DMS 273 treated with DMSO at 0.1 percent for 48 hours (cell line): ENCODE measurements at places on chromosomes 11 and 22.

DNA sequence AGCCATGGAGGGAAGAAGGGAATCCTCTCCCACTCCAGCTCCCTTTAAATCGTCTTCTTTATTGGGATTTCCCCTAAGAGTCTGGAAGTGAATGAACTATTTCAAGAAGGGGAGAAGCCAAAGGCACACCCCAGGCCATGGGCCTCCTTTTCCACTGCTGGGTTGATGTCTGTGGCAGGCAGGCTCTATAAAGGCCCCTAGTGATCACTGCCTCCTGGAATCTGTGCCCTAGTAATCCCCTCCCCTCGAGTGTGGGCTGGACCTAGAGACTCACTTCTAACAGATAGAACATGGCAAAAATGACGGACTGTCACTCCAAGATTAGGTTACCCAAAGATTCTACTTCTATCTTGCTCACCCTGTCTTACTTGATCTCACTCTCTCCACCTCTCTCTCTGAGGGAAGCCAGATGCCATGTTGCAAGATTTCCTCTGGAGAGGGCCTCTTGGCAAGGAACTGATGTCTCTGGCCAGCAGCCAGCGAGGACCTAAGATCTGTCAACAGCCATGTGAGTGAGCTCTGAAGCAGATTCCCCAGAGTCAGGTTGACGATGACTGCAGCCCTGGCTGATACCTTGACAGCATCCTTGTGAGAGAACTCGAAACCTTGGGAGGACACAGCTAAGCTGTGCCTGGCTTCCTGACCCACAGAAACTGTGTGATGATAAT is 444.8 kb downstream of the SOX6 start:
- peak; percentile 2 for DNase-seq

DNA sequence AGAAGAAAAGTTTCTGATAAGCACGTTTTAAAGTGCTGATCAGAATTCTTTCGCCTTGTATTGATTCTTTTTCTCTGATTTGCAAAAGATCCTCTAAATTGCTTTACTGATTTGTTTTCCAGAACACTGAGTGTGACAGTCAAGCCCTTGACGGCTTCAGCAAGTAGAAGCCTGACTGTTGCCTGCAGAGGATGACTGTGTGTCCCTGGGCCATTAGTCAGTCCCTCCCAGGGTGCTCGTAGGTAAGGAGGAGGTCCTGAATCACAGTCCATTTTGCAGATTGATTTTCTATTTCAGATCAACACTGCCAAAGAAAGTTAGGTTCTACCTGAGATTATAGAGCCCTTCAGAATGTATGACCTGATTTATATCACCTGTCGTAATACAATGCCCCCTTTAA is 38.6 kb upstream of the POGLUT3 start:
- no peak for DNase-seq

DNA sequence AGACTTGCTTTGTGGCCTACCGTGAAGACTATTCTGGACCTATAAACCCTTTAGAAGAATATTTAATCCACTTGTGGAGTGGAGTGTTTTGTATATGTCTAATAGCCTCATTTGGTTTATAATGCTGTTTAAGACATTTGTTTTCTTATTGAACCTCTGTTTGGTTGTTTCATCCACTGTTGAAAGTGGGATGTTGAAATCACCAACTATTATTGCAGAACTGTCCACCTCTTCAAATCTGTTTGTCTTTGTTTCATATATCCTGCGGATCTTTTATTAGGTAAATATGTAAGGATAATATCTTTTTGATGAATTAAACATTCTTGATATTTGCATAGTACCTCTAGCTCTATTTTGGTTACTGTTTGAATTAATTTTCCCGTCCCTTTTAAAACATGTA is 49.1 kb downstream of the XKR3 start:
- no peak for DNase-seq

- no peak for DNase-seq
Observed at GRCh38 chr11:22976146-22976545, 115.9 kb upstream of the CCDC179 start.

- DNase-seq: no peak
Observed at GRCh38 chr11:89613911-89614310, 96.2 kb upstream of the TRIM77 start.

DNA sequence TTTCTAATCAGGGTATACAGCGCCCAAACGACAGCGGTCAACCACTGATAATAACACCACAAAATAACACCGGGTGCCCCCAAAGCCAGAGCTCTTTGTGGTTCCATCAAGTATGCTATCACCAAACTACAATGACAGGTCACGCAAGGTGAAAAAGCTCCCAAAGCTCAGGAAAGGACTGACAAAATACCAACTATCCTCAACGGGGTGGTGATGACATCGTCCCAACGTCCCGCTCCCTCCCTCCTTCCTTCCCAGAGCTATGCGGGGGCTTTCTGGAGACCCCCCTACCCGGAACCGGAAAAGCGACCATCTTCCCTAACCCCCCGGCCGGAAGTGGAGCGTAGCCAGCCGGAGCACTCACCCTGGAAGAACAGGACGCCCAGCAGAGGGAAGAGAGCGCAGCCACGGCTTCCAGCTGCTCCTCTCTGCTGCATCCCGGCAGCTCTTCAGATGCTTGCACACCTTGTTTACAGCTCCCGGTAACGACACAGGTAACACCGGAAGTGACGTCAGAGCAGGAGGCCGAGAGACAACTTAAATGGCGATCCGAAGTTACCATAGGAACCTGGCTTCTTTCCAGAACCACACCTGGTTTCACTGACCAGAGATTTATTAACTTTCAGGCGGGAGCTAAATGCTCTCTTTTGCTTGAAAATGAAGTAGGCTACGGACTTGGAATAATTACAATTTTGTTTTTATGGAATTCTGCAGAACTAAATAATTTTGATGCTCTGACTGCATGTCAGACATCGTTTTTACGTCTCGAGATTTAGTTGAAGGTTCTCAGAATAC is at the start of gene MPZL3:
Gene MPZL3, minus strand, starts transcription at position 508 of the 795 bp plus-strand sequence. Its CDS starts 71 bp downstream, at position 437.
- peak; percentile 76 for DNase-seq

DNA sequence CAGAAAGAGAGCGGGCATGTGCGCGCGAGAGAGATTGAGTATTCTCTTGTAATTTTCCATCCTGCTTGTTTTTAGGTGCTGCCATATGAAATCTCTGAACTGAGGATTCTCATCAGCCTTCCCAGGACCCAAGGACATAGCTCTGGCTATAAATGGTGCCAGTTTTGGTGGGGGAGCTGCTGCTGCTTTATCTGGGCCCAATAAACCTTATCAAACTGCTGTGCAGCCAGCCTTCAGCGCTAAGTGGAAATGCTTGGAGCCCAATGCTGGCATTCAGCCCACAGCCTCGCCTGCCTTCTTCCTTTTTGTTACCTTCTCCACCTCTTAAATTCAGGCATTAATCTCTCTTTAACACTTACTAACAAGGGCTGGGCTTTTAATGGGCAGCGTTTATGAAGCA is 2.4 kb upstream of the ZBTB16 start:
- DNase-seq: no peak

- DNase-seq: no peak
Observed at GRCh38 chr11:36340897-36341296, 44.8 kb downstream of the PRR5L start.

DNA sequence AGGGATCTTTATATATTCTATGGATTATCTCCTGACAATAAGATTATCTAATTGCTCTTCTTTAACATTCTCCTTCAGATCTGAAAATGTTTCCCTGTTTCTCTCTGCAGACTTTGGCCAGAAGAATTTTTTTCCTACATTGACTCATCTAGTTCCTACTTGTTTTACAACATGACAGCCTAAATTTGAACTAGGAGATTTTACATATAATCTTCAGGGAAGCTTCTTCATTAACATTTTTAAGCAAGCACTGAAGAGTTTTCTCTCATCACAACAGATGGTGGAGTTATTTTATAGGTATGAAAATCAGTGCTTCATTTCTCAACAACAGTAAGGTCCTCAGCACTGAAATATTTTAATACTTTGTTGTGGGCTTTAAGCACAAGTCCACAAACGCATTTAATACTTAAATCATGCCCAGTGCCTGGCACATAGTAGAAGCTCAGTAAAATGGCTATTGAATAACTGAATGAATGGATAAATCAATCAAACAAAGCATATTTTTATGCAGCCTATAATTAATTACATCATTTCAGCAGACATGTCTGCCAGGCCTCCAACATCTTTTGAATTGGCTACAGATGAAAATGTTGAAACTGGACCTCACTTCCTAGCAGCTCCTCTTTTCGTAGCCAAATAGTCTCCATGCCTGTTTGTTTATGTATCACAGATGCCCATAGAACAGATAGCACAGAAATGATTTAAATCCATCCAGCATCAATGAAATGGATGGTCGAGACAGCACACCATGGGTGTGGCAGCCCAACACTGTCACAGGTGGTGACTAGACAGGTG is 117.3 kb upstream of the POU2AF2 start:
- no peak for DNase-seq

DNA sequence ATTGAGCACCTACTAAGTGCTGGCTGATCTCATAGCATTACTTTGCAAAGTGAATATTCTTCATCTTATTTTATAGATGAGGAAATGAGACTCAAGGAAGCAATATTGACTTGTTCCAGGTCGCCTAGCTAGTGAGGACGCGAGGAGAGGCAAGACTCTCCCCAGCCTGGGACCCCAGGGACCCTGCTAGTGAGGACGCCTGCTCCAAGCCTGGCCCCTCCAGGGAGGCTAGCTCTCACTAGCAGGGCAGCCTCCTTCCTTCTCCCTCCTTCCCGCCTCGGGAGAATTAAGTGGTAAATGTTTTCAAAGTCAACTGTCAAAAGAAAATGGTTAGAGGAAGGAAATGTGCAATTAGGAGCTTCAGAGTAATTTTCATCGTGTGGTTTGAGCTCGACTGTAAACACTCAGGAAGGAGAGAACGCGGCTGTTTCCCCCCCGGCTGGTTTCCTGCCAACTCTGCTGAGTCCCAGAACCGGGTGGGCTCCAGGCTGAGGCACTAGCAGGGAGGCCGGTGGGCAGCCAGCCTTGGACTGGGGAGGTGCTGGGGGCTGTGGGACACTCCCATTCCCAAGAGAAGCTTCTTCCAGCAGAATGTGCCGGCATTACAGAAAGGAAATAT is 17.9 kb downstream of the MYEOV start:
- DNase-seq: no peak

DNA sequence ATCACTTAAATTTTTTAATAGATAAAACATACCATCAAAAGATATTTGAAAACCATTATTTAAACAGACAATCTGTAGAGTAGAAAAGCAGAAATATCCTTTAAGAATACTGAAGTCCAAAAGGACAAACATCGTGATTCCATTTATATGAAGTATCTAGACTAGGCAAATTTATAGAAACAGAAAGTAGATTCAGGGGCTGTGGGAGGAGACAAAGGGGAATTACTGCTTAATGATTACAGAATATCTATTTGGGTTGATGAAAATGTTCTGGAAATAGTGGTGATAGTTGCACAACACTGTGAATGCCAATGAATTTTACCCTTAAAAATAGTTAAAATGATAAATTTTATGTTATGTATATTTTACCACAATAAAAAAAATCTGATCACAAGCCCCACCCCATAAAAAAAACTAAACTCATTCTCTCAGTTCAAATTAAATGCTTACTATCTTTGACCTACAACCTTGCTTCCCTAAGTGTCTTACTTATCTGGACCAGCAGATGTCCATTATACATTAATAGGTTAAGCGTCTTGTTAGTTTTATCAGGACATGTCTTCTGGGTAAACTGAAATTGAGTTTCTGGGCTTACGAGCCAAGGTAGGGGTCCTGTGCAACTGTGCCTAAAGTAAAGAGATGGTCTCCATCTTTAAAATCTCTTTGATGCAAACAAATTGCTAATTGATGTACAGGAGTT is 86.3 kb downstream of the FCHSD2 start:
- DNase-seq: no peak
